ENCODE measurements at places on chromosomes 16 and 17.

GRCh38 chr17:78783711-78784324, 1.7 kb upstream of the CYTH1 start:
- no peak for DNase-seq

DNA sequence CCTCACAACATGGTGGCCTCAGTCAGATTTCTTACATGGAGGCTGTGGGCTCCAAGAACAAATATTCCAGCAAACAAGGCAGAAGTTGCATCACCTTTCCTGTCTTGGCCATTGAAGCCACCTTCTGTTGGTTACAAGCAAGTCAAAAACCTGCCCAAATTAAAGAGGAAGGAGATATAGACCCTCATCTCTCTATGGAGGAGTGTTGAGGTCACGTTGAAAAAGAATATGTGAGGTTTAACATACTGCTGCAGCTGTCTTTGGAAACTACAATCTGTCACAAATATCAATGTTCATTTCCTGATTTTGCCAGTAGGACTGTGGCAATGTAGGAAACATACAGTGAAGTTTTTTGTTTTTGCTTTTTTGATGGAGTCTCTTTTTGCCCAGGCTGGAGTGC, 211.4 kb downstream of the COPRS start:
- DNase-seq: no peak

DNA sequence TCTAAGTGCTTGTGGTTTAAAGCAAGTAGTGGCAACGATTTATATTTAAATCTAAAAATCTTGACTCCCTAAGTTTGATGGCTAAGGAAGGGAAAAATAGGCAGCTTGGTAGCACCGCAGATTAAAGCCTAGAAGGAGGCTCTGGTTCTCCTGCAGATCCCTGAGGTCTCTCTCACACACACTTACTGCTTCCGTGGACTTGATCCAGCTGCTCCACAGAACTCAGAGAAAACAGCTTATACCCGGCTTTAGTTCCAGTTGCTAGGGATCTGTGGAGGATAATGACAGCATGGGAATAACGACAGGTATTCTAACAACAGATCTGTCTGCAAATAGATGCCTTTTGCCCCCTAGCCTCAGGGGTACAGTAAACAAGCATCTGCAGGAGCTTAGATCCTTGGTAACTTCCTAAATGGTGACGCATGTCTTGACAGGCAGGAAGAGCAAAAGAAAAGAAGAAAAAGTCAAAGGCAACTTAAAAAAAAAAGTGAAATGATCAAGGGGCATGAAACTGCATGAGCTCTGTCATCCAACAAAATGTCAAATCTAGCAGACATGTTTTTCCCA, 4.5 kb downstream of the WIPI1 start:
- no peak for DNase-seq

DNA sequence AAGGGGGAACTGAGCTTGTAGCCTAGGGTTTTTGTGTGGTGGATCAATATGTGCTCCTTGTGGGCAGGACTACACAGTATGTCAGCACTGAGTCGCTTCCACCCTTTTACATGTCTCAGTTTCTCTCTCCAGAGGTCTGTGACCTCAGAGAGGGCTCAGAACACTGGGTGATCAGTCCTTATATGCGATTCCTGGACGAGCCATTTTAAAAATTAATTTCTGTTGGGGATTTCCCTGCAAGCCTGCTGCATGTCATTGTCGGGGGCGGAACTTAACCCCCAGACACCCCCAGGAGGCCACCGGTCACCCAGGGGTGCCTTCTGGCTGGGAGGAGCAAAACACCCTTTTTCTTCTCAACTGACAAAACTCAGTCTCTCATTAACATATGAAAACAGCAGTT, 14.1 kb downstream of the DHRS7B start:
- DNase-seq: no peak

GRCh38 chr17:76419576-76420260, 33.2 kb downstream of the UBE2O start:
- no peak for DNase-seq

DNA sequence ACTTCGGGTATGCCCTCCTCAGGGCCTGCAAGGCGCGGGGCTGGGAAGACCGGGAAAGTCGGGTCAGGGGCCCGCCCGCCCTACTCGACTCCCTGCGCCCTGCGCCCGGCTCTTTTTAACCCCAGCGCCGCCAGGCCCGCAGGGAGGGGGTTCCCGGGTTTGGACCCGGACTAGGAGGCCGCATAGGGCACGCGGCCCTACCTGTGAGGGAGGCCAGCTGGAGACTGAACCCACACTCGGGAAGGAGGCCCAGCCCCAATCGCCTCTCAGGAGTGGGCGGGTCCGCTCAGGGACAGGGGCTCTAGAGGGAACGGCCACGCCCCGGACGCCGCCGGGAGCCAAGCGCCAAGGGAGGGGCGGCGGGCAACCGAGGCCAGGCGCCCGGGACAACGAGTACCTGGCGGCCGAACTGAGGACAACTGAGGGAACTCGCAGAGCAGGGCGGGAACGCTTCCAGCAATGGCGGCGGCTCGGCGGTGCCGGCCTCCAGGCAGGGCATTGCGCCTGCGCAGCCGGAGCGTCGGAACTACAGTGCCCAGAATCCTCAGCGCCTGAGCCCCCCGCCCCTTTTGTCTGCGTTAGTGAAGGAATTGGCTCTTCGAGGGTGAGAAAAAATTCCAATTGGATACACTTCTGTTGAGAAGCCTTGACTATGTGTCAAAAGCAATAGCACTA, at the start of gene ZNF624:
Gene ZNF624 (minus strand): TSS at position 484 of the 675 bp plus-strand sequence.
- peak; percentile 91 for DNase-seq

DNA sequence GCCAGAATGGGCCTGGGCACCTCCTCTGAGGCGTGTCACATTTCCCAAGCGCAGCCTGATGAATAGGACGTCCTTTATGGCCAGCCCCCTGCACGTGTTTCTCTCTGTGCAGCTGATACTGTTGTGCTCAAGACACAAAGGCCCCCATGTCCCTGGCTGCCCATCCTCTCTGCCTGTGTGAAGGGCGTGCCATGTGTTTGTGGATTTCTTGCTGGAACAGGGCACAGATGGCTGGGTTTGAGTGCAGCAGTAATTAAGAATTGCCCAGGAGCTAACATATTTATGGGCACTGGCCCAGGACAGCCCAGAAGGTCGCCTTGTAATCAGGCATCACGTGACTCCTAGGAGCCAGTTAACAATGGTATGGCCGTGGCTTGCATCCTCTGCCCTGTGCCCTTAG, 181.1 kb downstream of the CCDC182 start:
- DNase-seq: no peak

GRCh38 chr16:84672276-84673202, 24.2 kb downstream of the KLHL36 start:
- DNase-seq: peak; percentile 61

DNA sequence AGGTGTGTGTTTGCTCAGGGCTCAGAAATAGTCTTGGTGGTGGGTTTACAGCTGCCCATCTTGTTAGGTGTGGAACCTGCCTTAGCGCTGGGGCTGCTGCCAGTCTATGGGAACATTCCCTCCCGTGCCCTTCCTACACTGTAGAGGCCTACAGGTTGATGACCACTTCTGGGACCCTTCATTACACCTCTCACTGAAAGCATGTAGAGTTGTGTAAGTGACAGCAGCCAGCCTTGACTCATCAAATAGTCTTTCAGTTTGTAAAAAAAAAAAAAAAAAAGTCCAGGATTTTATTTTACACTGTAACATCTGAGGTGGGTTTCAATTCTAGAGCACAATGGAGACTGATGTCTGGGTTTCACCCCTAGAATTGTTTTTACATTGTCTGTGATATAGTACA, 193.9 kb downstream of the SPECC1 start:
- DNase-seq: no peak

DNA sequence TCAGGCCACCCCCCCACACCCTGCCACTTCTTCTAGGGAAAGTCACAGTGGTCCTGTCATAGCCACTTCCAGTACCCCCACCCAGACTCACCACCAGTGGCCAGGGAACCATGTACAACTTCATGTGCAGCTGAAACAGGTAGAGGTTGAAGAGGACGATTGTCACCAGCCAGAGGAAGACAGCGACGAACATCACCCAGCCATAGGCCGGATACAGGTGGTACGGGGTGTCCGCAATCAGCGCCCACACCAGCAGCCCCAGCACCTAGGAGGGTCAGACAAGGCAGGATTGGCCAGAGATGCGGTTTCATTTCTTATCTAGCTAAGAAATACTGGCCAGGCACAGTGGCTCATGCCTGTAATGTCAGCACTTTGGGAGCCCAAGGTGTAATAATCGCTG, 16.7 kb downstream of the ARL2BP start:
- no peak for DNase-seq

GRCh38 chr17:4588391-4588790, 4.1 kb downstream of the SMTNL2 start:
- no peak for DNase-seq

DNA sequence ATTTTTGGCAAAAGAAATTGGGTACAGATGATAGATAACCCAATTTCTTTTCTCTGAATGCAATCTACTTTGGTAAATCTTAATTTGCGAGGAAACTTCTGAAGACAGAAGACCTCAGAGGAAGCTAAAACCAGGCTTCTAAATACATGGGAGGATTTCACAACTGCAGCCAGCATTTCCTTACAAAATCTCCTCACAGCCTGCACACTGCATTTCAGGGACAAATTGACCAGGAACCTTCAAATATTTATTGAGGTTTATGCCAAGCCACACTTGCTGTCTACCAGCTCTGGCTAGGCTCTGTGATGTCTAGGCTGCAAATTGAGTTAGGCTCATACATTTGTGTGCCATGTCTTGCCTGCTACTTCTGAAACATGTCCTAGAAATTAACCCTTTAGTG, 167.3 kb upstream of the CDH5 start:
- DNase-seq: no peak

DNA sequence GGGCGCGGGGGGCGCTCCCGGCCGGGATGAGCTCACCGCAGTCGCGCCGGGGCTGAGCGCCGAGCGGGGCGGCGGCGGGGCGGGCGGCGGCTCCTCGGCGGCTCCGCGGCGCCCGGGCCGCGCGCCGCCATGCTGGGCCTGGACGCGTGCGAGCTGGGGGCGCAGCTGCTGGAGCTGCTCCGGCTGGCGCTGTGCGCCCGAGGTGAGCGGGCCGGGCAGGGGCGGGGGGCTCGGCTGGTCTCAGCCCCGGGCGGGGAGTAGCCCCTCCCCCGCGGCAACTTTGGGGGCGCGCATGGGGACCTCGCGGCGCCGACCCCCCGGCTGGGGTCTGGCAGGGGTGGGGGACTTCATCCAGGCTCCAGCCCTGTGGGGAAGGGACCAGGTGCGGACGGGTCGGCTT, at the start of gene ARHGDIG:
Gene ARHGDIG (plus strand): TSS at position 40 of the 400 bp plus-strand sequence. CDS start 90 bp downstream, at position 130.
- no peak for DNase-seq

- no peak for DNase-seq
Measured at GRCh38 chr16:2990891-2991290, 10.6 kb upstream of the PKMYT1 start.

DNA sequence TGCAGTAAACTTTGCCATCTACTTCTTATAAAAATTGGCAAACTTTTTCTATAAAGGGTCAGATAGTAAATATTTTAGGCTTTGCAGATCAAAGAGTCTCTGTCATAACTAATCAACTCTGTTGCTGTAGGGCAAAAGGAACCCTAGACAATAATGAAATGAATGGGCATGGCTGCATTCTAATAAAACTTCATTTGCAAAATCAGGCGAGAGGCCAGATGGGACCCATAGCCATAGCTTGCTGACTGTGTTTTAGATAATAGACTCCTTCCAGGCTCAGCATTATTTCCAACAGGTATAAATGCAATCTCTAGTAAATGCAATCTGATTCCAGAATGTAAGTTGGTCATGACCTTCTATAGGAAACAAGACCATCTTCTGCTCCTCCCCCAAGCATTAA, 490.7 kb downstream of the TOX3 start:
- DNase-seq: no peak

- DNase-seq: no peak
Measured at GRCh38 chr17:42010898-42011516, 6.2 kb downstream of the DNAJC7 start.

All from fibroblast of upper back skin (primary cell).